NCI-H446 (cell line): ENCODE measurements at places on chromosomes 3 and 15.

GRCh38 chr3:143707848-143708247 lies 140.4 kb downstream of the SLC9A9 start:
- DNase-seq: no peak

GRCh38 chr3:32869513-32870047 lies 51.8 kb downstream of the TRIM71 start:
- no peak for DNase-seq

DNA sequence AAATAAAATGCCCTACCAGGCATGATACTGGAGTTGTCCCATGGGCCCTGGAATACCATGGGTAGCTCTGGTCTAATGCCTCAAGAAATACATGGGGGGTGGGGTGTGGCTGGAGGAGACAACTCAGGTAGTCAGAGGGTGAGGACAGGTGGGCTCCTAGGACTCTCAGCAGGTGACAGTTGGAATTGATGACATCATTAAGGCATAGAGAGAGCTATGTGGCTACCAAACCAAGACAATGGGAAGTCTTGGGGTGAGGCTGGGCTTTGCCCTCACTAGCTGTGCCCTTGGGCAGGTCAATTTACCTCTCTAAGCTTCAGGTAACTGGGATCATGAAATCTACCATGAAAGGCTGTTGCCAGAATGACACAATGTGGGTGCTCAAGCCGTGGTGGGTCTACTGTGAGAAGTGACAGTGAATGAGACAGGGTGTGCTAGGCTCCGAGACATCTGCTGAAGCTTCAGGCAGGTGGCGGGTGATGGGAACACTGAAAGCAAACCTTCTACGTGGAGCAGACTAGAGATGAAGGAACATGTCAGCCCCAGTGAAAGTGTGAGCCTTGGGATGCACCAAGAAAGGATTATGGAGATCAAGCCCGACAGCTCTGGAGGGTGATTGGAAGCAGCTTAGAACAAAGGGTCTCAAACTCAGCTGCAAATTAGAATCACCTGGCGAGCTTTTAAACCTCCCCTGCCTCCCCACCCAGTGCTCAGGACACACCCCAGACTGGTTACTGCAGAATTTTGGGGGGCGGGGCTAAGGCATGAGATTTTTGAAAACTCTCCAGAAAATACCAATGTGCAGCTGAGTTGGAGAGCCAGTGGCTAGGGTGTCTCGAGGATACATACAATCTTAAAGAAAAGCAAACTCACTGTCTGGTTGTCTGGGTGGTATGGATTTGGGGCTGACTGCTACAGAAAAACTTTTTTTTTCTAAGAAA lies 21.5 kb downstream of the SLC6A20 start:
- DNase-seq: no peak

- DNase-seq: no peak
These were observed 105.7 kb downstream of the PPP2R3A start for GRCh38 chr3:136070953-136071949.

GRCh38 chr3:194046995-194047645 lies 88.8 kb upstream of the HES1 start:
- peak; percentile 18 for DNase-seq

- no peak for DNase-seq
These were observed 168.4 kb downstream of the TUSC7 start for GRCh38 chr3:116877968-116878367.

DNA sequence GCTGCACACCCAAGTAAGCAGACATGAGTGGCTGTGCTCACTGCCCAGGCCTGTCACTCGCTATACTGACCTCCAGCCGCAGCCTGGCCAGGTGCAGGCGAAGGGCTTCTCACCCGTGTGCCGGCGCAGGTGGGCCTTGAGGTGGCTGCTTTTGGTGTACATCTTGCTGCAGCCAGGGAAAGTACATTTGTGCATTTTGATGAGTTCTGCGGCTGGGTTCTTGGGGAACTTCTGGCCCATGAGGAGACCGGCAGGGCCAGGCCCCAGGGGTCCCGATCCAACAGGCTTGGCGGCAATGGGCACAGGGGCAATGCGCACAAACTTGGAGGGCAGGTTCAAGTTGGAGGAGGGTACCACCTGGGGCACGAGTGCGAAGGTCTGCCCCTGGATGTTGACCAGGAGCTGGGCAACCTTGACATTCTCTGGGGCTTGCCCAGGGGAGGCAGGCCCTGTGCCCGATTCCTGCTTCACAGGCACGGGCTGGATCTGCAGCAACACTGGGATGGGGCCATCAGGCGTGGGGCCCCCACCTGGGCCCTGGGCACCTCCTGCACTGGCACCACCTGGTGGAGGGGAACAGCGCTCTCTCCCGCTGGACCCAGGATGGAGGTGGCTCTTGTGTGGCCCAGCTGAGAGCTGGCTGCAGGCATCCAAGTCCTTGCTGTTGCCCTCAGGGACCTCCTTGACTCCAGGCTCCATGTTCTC lies 5.3 kb downstream of the KLF15 start:
- no peak for DNase-seq

GRCh38 chr3:127652246-127652995 lies 20.3 kb upstream of the ABTB1 start:
- DNase-seq: peak; percentile 69

DNA sequence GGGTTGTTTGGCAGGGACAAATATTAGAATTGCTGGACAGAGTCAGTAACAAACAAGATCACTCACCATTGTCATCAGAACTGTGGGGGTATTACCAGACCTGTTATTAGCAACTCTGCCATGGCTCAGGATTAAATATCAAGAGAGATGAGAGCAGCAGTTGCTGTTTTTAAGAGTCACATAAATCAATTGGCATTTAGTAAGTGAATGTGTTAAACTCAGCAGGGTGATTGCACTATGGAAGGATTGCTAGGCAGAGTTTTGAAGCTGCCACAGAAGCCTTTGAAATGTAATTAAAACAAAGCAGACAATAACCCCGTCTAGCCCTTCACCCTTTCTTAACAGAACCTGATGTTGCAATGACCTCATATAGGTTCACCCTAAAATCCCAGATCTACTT lies 238.8 kb downstream of the GAP43 start:
- DNase-seq: peak; percentile 14

GRCh38 chr3:12343047-12343501 lies 54.2 kb downstream of the PPARG start:
- peak; percentile 6 for DNase-seq

GRCh38 chr3:118229196-118229595 lies 805.5 kb downstream of the IGSF11 start:
- no peak for DNase-seq
